Spinal cord (tissue), 10 donors: ENCODE measurements at places on chromosomes 3 and 15. TPM values are rescaled to one million over a fixed set of nuclear protein-coding genes. Genes with fewer than 3 reads are reported as not detected.

- DNase-seq: no peak
Observed at GRCh38 chr3:24196526-24196925, 251.4 kb downstream of the NR1D2 start.

- no peak for DNase-seq
Observed at GRCh38 chr3:127196002-127196401, 3.1 kb downstream of the PRR23E start.

GRCh38 chr15:89122505-89123180 is 34.4 kb downstream of the ABHD2 start:
- no peak for DNase-seq

The TMEM212 gene
- total RNA-seq: 0.40 TPM

The PEX5L gene
- total RNA-seq: 39.6 TPM

The ROBO1 gene
- 181 TPM for total RNA-seq

The GNB5 gene
- total RNA-seq: 53.7 TPM

The DCUN1D1 gene
- total RNA-seq: 78.8 TPM

The SLC27A2 gene
- total RNA-seq: 3.8 TPM

The ANAPC13 gene
- 102 TPM for total RNA-seq
